HuH-7.5 (cell line): ENCODE measurements at places on chromosomes 12 and 14.
A peak's percentile ranks its signal among the peaks of the same experiment; 100 is the strongest.

DNA sequence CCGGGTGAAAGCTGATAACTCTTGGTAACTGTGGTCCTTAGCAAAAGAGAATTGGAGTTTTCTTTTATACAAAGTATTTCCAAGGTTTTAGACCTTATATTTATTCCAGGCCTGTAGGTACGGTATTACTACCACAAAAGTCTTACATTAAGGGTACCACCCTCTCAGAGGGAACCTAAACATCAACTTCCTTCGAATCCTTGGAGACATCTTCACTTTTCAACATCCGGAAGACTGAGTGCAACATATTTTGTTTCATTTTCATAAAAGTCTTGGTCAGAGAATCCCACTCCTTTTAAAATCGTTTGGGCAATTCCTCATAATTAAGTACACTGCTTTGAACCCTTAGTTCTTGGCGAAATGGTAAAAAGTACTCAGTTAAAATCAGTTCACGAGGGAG is 1.2 kb downstream of the CNOT2 start:
- no peak for DNase-seq

- DNase-seq, result no peak
Measured at GRCh38 chr14:76666746-76667145, 94.5 kb upstream of the VASH1 start.

DNA sequence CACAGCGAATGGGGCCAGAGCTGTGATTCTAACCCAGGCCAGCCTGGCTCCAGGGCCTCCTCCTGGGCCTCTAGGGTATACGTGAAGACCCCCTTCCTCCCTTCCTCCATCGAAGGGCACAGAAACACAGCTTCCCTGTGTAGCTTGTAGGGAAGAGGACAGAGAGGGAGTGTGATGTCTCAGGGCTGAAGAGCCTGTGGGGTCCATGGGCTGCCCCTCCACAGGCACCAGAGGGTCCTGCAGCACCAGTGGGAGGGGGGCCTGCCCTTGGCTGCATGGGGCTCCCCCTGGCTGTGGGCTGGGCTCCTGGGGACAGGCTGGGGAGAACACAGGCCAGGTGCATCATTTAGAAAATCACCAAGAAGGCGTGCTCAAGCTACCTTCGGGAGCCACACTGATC is 178.5 kb downstream of the CALM1 start:
- DNase-seq, result no peak

DNA sequence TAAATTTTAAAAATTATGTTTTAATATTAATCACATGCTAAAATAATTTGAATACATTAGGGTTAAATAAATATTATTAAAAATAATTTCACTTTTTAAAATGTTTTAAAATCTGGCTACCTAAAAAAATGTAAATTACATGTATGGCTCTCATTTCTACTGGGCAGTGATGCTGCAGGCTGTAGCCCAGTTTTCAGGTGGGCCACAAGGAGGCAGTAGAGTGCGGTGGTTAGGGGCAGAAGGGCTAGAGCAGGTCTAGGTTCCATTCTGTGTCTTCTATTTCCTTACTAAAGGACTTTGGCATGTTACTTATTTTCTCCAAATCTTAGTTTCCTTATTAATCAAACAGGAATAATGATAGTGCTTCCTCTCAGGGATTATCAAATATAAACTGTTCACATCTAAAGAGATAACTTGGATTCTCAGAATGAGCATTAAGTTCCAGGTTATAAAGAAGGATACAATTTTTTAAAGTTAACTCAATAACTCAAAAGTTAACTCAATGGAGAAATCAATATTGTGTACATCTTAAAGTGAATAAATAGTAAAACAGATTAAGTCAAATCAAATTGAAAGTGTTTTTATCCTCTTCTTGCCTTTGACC is 54.9 kb upstream of the OVCH1 start:
- no peak for DNase-seq

- no peak for DNase-seq
Measured at GRCh38 chr12:55816881-55817344, 611 bp downstream of the SARNP start.

DNA sequence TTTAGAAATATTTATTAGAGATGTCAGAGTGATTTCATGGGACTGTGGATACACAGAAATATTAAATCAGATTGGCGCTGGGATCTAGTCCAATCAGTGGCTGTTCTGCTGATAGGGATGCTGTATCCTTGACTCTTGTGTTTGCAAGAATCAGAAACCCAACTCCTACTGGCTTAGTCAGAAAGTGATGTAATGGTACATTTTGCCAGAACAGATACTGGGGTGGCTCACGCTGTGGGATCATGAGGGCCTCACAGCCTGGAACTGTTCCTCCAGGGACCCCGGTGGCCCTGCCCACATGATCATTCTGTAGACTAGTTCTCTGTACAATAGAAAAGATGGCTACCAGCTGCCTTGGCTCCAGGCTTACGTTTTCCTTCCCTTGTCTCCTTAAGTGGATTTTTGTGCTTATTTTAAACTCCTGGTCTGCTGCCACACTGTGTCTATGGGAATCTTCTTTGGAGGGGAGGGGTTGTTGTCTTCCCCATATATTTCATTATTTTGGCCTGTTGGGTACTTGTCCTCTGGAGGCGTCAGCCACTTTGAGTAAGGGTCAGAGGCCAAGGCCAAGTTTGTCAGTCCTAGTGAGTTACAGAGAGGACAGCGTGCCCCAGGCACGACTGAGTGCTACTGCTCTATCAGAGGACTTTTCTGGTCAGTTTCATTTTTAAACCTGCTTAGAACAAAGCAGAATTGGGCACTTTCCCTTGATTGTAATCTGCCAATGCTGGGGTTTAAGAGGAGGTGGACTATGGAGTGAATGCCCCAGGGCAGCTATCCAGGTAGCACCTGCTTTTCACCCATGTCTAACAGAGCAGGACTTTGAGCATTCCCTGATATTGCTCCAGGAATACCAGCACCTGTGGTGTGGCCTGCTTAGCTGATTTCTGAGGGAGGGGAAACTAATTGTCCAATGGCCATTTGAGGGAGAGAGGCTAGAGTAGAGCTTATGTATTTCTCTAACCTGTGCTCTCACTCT is 164.3 kb downstream of the SLC5A8 start:
- no peak for DNase-seq

DNA sequence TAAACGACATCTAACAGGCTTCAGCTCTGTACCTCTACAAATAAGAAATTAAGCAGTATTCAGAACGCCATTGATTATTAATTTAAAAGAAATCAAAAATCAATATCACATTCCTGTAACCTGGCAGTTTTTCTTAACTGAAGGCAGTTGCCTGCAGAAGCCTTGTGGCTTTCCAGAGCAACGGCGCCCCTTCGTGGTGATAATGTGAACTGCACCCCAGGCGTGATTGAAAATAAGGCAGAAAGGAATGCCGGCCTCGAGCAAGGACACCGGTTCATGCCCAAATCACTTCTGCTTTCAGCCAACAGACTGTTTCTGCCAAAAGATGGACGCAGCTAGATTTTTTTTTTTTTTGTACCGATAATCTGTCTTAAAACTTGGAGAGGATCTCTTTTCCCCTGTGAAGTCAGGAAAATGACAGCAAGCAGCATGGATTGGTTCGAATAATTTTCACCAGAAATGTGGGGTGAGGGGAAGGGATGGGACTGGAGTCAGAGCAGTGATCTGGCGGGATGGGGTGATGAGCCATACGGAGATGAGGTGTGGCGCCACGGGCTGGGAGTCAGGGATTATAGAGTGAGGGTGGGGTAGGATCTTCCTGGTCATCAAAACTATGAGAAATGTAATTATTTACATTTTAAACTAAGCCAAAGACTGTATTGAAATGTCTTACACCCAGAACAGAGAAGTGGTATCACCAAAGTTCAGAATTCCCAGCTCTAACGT is 473.0 kb downstream of the DPF3 start:
- DNase-seq, result peak; percentile 12

DNA sequence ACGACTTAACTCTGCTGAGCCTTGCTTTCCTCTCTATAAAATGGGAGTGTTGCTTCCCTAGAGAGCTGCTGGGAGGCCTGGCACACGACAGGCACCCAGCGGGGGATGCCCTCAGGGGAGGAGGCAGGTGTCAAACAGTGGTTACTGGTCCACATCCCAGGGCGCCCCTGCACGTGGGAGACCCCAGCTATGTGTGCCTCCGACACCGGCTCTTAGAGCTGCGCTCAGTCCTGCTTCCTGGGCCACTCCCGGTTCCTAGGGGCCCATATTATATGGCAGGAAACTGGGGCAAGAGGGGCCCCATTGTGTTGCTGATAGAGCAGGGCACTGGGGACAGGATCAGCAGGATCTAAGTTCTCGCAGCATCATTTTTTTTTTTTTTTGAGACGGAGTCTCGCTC is 47.3 kb downstream of the CHGA start:
- no peak for DNase-seq

DNA sequence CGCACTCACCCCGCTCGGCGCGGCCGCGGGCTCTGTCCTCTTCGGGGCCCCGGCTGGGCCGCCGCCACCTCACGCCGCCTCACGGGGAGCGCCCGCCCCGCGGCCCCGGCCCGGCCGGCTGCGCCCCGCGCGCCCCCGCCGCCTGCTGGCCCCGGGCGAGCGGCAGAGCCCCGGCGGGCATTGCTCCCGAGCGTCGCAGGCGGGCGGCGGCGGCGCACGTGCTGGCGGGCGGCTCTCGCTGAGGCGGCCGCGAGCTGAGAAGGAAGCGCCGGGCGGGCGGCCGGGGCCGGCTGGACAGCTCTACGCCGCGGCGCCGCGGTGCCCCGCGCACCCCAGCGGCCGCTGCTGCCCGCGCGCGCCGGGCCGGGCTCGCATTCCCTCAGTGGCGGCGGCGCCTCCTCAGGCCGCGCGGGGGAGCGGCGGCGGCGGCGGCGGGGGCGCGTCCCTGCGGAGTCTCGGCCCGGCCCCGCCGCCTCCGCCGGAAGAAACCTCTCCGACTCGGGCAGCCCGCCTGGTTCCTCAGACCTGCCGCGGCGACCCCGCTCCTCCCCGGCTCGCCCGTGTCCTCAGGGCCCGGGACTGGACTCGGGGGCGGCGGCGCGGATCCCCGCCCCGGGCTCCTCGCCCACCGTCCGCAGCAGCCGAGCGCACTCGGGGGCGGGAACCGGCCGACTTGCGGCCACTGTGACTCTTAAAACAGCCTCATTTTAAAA is at the start of gene PITPNM2:
TSS of gene PITPNM2 (minus strand) at position 347 of the 713 bp plus-strand sequence. CDS start 116,500 bp downstream, outside the sequence.
- peak; percentile 60 for DNase-seq

DNA sequence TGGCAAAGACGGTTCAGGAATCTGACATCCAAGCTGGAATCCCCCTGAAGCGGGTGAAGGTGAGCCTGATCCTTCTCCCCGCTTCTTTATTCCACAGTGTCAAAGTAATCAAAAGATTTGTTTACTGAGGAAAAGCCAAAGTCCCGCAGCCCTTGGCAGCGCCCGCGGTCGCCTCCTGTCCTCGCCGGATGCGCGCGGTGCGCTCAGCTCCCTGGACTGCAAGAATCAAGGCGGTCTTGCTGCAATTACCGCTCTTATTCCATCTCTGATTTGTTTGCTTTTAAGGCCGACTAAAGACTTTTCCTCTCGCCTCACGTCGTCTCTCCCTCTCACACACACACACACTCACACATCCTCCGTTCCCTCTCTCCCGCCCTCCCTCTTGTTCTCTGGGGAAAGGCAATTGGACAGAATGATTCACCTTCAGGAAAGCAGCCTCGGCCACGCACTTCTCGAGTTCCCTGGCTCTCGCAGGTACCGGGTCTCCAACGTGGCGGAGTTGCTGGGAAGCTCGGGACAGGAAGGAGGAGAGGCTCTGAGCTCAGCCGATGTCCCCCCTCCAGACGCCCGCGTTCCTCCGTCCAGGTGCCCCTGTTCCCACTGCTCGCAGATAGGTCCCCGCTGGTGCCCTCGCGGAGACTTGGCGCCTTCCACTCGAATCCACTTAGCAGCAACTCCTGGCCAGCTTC is 68.6 kb upstream of the USP15 start:
- DNase-seq, result no peak

GRCh38 chr12:71046215-71046614 is 111.6 kb downstream of the TSPAN8 start:
- DNase-seq, result no peak

DNA sequence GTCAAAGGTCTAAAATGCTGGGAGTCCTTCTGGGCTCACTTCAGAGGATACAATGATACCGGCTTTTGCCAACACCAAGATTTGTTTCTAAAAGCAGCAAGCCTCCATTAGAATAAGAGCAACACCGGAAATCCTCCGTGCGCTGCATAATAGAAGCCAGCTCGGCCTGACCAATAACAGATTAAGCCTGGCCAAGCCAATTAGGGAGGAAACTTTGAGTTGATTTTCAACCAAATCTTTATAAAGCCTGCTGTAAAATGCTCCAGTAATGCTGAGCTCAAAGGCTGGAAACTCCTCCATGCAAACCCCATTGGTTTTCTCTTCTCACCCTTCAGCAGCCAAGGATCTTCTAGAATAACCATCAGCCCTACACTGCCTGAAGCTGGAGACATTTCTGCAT is 150.1 kb downstream of the NTF3 start:
- no peak for DNase-seq

GRCh38 chr12:102567031-102567985 is 86.9 kb upstream of the IGF1 start:
- no peak for DNase-seq

- DNase-seq, result no peak
Measured at GRCh38 chr12:3797531-3798048, 44.7 kb upstream of the CRACR2A start.

DNA sequence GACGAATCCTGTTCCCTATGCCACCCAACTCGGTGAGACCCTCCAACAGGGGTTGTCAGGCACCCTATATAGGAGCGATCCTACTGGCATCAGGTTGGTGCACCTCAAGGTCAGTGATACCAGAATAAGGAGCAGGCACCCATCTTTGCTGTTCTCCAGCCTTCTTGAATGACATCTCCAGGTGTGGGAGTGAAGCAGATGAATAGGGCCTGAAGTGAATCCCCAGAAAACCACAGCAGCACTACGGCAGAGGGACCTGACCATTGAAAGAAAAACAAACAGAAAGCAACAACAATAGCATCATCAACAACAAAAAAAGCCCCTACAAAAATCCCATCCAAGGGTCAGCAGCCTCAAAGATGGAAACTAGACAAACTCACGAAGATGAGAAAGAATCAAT is 445.2 kb upstream of the ATP2B1 start:
- no peak for DNase-seq

DNA sequence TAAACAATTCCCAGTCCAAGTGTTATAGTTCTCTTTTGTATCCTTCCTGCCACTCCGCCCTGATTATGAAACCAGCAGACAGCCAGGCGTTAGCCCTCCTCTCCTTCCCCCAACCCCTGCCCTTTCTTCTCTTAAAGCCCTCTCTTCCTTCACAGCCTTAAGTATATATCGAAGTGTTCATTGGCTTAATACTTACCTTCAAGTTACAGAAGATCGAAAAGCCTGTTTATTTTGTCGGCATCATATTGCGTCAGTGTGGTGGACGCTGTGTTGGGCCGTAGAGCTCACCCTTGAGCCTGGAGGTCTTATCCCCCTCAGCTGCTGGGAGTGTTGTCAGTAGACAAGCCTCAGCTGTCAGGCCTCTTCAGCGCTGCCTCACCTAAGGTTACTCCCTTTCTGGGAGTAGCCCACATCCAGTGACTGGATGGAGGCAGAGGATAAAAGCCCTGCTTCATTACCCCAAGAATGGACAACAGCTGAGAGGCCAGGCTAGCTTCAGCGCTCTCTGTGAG is 36.2 kb downstream of the CMAS start:
- no peak for DNase-seq
